ENCODE measurements at places on chromosomes 2 and 18. TPM values are rescaled to one million over a fixed set of nuclear protein-coding genes. Genes with fewer than 3 reads are reported as not detected.
A peak's percentile ranks its signal among the peaks of the same experiment; 100 is the strongest.

The OST4 gene
- total RNA-seq = 353 TPM

The STK11IP gene
- total RNA-seq = 26.2 TPM

The DSC3 gene
- not detected for total RNA-seq

The NMUR1 gene
- total RNA-seq = 0.15 TPM

The VWA3B gene
- total RNA-seq = not detected

DNA sequence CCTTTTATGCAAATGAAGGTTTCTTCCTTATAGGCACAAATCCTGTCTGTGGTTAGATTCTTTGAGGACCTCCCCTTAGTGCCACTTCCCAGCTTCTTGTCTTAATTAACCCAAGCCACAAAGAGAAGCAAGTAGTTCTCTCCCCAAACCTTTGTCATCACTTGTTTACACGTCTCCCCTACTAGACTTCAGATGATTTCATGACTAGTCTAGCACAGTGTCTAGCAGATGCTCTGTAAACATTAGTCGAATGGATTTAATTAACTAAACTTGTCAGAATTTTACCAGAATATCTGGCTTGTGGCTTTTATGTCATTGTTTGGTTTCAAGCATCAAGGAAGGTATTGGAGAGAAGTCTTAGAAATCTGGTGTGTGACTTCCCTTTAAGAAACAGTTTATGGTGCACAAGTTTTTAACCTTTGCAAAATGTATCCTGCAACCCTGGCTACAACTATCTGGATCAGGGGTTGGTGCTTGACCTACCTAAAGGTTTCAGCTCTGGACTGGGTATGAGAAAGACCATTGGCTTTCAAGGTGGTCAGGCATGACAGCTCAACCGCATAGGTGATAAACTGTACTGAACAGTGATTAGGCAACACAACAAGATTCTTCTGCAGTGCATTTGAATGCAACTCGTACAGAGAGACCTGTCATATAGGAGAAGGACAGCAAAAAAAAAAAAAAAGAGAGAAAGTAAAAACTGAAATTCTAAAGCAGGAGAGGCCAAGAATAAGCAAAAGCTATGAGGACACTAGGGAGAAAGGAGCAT lies 93.2 kb upstream of the CCDC150 start:
- H3K27me3 ChIP-seq = no peaks in the 10 kb centered on the region
- H3K36me3 ChIP-seq = no peaks in the 10 kb centered on the region
- H3K27ac ChIP-seq = no peak overlapping the region
- DNase-seq = no peak
- no peak overlapping the region for H3K4me3 ChIP-seq

DNA sequence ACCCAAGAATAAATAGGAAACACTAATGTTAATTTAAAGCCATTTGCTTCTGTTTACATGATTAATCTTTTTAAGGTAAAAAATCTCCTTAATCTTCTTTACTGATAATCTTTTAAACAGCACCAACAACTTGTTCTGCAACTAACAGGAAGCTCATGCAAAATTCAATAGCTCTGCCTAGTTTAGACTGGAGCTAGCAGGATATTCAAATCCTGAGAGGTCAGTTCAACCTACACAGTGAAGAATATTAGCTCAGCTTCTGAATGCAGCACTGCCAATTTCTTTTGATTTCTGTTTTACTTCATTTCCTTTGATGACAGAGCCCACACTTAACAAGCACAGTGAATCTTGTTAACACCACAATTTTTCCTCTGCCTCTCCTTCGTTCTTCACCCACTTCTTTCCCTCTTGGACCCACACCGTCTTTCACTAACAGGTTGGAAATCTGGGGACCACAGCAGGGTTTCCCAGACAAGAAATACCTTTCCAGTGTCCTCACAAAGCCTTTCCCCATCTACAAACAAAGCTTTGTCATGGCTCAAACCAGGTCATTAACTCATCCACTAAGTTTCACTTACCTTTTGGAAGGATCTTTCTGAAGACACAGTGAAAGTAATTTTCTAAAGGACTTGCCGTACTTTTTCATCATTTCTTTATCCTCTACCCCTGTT lies 109.8 kb downstream of the STK39 start:
- H3K36me3 ChIP-seq = no peaks in the 10 kb centered on the region
- no peaks in the 10 kb centered on the region for H3K27me3 ChIP-seq
- DNase-seq = no peak
- no peak overlapping the region for H3K4me3 ChIP-seq
- no peaks in the 10 kb centered on the region for H3K4me1 ChIP-seq

DNA sequence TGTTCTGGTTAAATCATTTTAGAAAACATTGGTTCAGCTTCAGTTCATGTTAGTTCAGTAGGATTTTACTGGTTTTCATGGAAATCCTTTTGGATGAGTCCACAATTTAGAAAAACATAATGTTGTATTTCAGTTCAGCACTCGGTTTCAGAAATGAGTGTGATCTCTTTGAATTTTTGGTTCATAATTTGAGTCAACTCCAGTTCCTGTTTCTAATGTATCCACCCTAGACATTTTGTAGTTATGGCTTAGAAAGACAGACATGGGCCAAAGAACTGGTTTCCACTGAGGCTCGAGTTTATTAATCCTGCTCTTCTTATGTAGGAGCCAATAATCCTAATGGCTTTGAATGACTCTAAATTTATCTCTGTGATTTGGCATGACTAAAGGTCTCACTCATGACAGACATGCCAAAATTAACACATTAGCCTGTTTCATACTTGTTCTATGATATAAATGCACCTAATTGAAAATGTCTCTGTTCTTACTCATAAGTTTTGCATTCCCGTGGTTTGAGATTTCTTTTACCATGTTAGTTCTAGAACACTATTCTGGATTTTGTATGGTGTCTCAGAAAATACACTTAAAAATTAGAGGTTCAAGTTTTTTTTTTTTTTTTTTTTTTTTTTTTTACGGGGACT lies 82.3 kb upstream of the SPRED2 start:
- H3K36me3 ChIP-seq = no peaks in the 10 kb centered on the region
- DNase-seq = no peak
- H3K27ac ChIP-seq = no peak overlapping the region
- H3K27me3 ChIP-seq = no peaks in the 10 kb centered on the region

- no peak overlapping the region for H3K27ac ChIP-seq
- no peaks in the 10 kb centered on the region for H3K36me3 ChIP-seq
- no peaks in the 10 kb centered on the region for H3K27me3 ChIP-seq
Measured at GRCh38 chr2:213119061-213119809, 32.2 kb downstream of the IKZF2 start.

DNA sequence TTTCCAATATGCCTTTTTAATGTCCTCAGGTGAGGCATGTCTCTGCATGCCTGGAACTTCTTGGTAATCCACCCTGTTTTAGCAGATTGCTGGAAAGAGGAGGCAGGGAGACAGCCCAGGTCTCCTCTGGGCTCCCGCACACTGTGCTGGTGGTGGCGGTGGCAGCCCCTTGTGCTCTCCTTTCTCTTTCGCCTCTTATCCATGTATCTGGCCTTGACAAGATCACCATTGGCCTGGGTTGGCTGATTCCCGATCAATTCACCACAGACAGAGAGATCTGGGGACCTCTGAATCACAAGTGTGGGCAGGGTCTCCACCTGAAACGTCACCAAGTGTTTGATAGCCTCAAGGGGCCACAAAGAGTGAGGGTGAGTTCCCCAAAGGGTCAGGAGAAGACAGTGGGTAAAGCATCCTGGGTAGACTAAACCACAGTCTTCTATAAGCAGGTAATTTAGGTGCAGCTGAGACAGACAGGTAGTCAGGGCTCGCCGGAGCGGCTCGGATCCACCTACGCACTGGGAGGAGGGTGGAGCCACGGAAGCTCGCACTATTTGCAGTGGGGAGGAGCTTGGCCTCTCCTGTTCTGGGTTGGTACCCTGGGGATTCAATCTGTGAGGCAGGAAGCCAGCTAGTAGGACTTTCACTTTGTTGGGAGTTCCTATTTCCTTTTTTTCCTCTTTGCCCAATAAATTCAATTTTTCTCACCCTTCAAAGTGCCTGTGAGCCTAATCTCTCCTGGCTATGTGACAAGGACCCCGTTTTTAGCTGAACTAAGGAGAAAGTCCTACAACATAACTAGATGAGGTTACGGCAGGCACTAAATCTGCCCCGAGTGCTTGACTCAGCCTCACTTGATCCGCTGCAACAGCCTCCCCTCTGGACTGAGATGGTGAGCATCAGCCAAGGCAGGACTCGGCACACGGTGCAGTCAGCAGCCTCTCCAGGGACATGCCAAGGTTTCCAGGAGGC lies 57.6 kb downstream of the SLC4A3 start:
- peaks cover 4% of the 10 kb centered on the region for H3K4me1 ChIP-seq
- H3K36me3 ChIP-seq = no peaks in the 10 kb centered on the region
- H3K4me3 ChIP-seq = peak overlapping the region; percentile 49
- no peaks in the 10 kb centered on the region for H3K27me3 ChIP-seq
- DNase-seq = no peak

GRCh38 chr2:127193967-127194280 lies 26.2 kb downstream of the CYP27C1 start:
- no peak overlapping the region for H3K4me3 ChIP-seq
- H3K27ac ChIP-seq = no peak overlapping the region
- no peaks in the 10 kb centered on the region for H3K4me1 ChIP-seq

DNA sequence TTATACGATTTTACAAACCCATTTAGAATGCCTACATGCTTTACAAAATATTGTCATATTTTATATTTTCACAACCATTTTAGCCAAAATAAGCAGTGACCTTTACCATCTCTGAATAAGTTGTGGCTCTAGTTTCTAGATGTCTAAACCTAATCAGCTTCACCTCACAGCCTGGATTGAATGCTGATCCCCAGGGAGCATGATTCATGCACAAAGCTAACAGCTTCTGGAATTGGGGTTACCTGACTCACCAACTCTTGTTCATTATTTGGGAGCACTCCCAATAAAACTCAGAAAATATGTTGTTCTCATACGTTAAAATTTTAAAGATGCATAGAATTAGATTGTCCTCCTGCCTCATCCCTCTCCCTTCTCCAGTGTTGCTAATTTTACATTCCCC lies 611.7 kb upstream of the NETO1 start:
- H3K4me3 ChIP-seq = no peak overlapping the region
- no peaks in the 10 kb centered on the region for H3K27me3 ChIP-seq
- DNase-seq = no peak
- no peak overlapping the region for H3K27ac ChIP-seq
- H3K36me3 ChIP-seq = no peaks in the 10 kb centered on the region

DNA sequence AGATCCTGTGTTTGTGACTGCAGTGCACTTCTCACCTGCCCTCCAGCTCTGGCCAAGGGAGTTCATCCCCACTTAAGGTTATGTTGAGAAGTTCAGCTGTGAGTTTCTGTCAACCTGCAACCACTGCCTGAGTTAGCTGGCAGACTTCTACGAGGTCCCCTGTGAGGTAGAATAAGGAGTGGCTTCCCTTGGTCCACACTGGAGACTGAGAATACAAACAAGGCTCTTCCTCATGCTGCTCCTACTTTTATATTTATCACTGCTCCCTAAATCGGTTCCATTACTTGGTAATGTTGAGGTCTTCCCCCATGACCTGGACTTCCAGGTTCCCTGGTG lies 353.2 kb upstream of the CWC22 start:
- no peak for DNase-seq
- no peaks in the 10 kb centered on the region for H3K27me3 ChIP-seq
- no peak overlapping the region for H3K4me3 ChIP-seq
- no peak overlapping the region for H3K27ac ChIP-seq
- H3K4me1 ChIP-seq = peaks cover 8% of the 10 kb centered on the region

- DNase-seq = no peak
- no peaks in the 10 kb centered on the region for H3K27me3 ChIP-seq
- no peak overlapping the region for H3K27ac ChIP-seq
- no peaks in the 10 kb centered on the region for H3K4me1 ChIP-seq
- no peaks in the 10 kb centered on the region for H3K36me3 ChIP-seq
Measured at GRCh38 chr2:145931781-145932395, 1412.0 kb upstream of the ZEB2 start.

DNA sequence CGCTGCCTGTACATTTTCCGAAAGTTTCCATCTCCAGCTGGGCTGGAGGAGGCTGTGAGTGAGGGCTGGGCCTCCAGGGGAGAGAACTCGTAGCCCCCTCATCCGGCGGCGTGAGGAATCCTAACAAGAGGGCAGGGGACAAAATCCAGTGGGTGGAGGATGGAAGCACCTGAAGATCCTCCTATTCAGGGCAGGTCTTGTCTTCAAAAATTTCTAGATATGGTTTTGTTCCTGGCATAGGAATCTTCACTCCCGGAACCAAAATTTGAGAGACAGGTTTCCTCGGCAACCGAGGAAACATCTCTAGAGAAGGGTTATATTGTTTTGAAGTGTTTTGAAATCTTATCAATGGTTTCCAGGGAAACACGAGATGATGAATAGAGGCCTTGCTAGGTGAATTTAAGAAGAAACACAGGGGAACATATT lies 136.7 kb downstream of the SH3BP4 start:
- H3K4me1 ChIP-seq = no peaks in the 10 kb centered on the region
- H3K27me3 ChIP-seq = no peaks in the 10 kb centered on the region
- no peak for DNase-seq
- no peaks in the 10 kb centered on the region for H3K36me3 ChIP-seq
- H3K4me3 ChIP-seq = no peak overlapping the region

DNA sequence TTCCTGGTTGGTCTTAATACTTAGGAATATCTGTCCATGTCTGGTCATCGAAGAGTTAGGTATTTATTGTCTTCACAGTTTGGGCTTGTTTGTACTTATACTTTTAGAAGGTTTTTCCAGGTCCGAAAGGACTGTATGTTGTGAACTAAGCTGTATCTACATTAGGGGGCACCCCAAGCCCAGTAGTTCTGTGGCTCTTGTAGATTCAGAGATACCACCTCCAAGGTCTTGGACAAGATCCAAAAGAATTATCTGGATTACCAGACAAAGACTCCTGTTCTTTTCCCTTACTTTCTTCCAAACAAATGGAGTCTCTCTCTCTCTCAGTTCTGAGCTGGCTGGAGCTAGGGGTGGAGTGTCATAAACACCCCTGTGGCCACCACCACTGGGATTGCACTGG lies 328.7 kb downstream of the ZNF804A start:
- H3K27ac ChIP-seq = no peak overlapping the region
- no peak overlapping the region for H3K4me3 ChIP-seq
- DNase-seq = no peak

- H3K27me3 ChIP-seq = no peaks in the 10 kb centered on the region
- peaks cover 47% of the 10 kb centered on the region for H3K4me1 ChIP-seq
- H3K27ac ChIP-seq = no peak overlapping the region
- no peak overlapping the region for H3K4me3 ChIP-seq
- no peak for DNase-seq
Measured at GRCh38 chr2:12173943-12174340, 427.5 kb downstream of the LPIN1 start.

DNA sequence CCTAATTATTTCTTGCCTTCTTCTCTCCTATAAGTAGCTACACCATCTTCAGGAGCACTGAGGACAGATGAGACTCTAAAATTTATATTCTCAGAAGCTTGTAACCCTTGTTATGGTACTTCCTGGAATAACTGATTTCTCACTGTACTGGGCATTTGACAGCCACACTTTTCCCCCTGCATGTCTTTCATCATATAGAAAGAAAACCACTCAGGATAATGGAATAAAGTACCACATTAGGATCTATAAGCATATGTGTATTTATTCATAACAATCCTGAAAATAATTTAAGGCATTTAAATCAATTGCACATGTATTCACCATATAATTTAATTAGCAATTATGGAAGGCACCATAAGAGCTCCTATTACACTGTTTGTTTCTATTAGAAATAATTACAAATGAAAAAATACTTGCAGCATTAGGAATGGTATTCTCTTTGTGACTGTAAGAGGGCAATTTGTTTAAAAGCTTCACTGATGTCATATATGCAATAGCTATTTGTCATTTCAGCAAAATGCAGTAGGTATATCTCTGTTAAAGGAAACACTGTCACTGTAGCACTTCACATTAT lies 216.9 kb upstream of the FSHR start:
- H3K36me3 ChIP-seq = no peaks in the 10 kb centered on the region
- no peaks in the 10 kb centered on the region for H3K27me3 ChIP-seq
- no peaks in the 10 kb centered on the region for H3K4me1 ChIP-seq
- DNase-seq = no peak
- no peak overlapping the region for H3K27ac ChIP-seq
